ENCODE measurements at places on chromosomes 12 and 14.

DNA sequence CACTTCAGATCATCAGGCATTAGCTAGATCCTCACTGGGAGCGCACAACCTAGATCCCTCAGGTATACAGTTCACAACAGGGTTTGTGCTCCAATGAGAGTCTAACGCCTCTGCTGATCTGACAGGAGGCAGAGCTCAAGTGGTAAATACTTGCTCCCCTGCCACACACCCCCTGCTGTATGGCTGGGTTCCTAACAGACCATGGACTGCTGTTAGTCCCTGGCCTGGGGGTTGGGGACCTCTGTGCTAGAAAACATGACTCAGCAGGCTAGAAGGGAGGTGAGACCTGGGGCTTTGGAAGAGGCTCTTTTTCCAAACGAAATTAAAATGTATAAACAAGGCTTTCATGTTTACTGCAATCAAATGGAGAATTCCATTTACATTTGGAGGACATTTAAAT is 691.1 kb downstream of the FLRT2 start:
- DNase-seq = no peak

GRCh38 chr12:50061171-50061570 is 3.8 kb downstream of the ASIC1 start:
- no peak for DNase-seq

DNA sequence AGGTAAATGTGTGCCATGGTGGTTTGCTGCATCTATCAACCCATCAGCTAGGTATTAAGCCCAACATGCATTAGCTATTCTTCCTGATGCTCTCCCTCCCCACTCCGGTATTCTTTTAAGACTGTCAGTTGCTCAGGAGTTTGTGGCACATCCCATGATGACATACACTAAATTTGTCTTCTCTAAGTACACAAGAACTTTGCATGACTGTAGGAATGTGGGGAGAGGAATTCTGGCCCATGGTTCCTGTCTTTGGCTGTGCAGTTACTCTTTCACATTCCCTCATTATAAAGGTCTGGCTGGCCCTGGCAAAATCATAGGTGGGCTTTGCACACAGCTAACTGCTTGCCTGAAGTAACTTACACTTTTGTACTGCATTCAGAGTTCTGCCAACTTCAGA is 30.3 kb downstream of the HMGA2 start:
- DNase-seq = no peak

DNA sequence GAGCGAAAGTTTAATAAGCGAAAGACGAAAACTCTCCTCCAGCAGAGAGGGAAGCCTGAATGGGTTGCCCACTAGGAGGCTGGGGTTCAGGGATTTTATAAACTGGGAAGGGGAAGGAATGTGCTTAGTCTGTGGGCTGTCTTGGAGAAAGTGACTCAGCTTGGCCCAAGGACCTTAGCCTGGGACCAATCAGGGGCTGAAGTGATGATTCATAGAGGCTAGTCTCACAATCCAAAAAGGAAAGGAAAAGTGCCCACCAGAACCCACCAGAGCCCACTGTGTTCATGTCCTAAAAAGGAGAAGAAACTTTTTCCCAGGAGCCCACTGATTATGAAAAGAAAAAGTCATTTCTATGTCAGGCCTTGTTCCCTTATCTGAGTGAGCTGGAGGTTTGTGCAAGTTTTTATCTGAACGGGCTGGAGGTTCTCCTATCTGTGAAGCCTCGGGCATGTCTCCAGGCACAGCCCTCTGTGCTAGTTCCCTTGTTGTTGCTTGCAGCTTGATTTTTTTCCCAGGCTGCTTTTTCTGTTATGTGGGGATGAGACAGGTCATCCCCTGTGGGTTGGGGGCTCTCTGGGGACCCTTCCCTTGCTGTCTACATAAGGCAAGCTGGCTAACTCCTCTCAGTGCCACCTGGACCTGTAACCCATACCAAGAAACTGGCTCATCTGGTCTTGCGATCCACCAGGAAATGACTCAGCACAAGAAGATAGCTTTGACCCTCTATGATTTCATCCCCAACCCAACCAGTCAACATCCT is 8.3 kb upstream of the GOLGA5 start:
- DNase-seq = no peak

GRCh38 chr12:30661210-30661609 is 34.5 kb downstream of the IPO8 start:
- DNase-seq = no peak

GRCh38 chr14:47857646-47858045 is 182.2 kb upstream of the MDGA2 start:
- DNase-seq = no peak

DNA sequence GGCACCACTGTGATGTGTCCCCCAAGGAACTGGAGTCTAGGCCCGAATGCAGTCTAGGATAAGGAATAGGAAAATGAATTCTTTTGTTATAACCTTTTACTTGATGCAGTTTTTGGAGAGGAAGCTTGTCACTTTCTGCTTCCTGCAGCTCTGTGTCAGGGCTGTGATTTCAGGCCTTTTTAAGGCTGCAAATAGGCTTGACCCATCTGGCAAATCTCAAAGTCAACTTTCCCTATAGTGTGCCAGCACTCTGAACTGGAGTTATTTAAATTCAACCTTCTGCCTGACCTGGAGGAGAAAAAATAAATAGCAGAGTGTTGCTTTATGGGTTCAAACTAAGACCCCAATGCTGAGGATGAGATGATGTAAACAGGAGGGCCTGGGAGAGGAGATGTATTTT is 51.8 kb upstream of the CEP83 start:
- no peak for DNase-seq

GRCh38 chr14:84686550-84686949 is 843.4 kb upstream of the FLRT2 start:
- DNase-seq = no peak

GRCh38 chr12:98425859-98426258 is 89.5 kb upstream of the TMPO start:
- no peak for DNase-seq

- no peak for DNase-seq
Observed at GRCh38 chr12:5390174-5390799, 41.6 kb upstream of the NTF3 start.

DNA sequence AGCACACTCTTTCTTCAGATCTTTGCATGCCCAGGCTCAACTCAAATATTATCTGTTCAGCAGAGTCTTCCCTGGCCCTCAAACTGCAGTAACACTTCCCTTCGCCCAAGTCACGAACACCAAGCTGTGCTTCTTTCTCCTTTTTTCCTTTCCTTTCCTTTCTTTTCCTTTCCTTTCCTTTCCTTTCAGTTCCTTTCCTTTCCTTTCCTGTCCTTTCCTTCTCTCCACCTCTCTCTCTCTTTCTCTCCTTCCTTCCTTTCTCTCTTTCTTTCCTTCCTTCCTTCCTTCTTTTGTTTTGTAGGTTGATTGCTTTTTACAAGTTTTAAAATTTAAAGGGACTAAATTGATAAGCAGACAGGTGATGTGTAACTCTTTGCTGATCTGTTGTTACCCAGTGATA is 19.0 kb upstream of the ADGRD1 start:
- DNase-seq = no peak

GRCh38 chr12:57474862-57475261 is 4.8 kb downstream of the ARHGAP9 start:
- DNase-seq = no peak

- no peak for DNase-seq
Observed at GRCh38 chr12:70733385-70733784, 96.2 kb upstream of the PTPRB start.

- no peak for DNase-seq
Observed at GRCh38 chr14:105077649-105077995, 12.4 kb upstream of the GPR132 start.

- DNase-seq = no peak
Observed at GRCh38 chr12:85872497-85873091, 1.5 kb upstream of the NTS start.

GRCh38 chr12:92596383-92596782 is 106.4 kb upstream of the PLEKHG7 start:
- DNase-seq = no peak

- DNase-seq = peak; percentile 33
Observed at GRCh38 chr12:107372229-107372658, 278.9 kb upstream of the CRY1 start.

DNA sequence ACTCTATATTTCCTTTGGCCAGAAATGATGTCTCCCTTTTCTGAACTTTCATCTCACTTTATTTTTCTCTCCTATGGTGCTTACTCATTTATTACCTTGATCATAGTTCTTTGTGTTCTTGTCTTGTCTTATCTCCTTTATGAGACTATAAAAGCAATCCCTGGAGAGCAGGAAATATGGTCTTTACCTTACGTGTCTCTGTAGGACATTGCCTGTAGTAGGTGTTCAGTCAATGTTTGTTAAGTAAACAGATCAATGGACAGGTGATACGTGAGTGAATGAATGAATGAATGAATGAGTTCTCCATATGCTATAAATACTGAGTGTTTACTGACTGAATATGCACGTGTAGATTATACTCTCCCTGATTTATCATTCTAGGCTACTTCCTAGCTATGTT is 193.7 kb upstream of the HMGA2 start:
- no peak for DNase-seq

DNA sequence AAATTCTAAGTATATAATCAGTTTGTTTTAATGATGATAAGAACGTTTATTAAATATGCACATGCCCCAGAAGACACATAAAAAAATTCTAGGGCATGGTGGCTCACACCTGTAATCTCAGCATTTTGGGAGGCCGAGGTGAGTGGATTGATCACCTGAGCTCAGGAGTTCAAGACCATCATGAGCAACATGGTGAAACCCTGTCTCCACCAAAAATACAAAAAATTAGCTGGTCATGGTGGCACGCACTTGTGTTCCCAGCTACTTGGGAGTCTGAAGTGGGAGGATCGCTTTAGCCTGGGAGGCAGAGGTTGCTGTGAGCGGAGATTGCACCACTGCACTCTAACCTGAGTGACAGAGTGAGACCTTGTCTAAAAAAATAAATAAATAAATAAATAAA is 4.0 kb downstream of the CD69 start:
- no peak for DNase-seq

GRCh38 chr14:46769292-46769691 is 117.7 kb upstream of the RPL10L start:
- no peak for DNase-seq

GRCh38 chr14:49989966-49990365 is 97.1 kb downstream of the ARF6 start:
- no peak for DNase-seq

DNA sequence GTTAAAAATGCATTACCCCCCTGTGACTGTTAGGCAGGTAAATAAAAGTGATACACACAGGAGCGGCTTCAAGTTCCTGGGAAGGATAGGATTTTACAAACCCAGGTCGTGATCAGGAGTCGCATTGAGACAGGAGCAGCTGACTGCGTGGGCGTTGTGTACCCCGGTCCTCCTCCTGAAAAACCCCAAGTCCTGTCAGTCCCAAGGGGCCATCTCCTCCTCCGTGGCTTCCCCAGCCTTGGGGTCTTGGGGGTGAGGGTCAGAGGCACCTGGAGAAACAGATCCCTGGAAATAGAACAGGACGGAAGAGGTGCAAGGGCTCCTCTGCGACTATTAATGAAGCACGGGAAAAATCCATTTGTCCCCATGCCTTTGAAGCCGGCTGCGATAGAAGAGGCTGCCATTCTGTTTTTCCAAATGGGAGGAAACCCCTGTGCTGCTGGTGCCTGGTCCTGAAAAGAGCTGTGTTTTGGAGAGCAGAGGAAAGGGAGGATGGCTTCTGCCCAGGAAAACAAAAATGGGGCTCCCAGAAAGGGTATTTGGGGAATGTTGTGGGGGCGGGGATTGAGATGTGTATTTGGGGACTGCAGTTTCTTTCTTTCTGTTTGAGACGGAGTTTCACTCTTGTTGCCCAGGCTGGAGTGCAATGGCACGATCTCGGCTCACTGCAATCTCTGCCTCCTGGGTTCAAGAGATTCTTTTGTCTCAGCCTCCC is 143.1 kb downstream of the ZNF664 start:
- DNase-seq = no peak

- no peak for DNase-seq
Observed at GRCh38 chr12:6916426-6917200, 2.2 kb downstream of the ENO2 start.

GRCh38 chr14:87178277-87178676 is 814.7 kb downstream of the GALC start:
- DNase-seq = no peak

DNA sequence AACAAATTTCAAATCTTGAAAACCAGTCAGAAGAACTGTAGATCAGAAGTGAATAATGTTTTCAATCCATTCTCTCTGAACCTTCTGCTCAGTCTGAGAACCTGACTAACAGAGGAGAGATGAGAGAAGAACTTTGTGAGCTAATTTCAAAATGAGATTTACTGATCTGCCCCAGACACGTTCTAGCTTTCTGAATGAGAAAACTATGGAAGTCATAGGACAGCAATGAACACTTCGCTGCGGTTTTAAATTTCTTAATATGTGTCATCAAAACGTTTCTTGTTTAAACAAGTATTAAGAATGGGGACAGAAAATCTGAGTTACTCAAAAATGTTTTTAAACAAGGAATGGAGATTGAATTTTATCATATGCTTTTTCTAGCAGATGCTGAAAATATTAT is 66.6 kb upstream of the FAR2 start:
- DNase-seq = no peak
